ENCODE measurements at places on chromosomes 4 and X. TPM values are rescaled to one million over a fixed set of nuclear protein-coding genes. Genes with fewer than 3 reads are reported as not detected.

- H3K4me3 ChIP-seq: no peak overlapping the region
- H3K27me3 ChIP-seq: no peaks in the 10 kb centered on the region
- H3K4me1 ChIP-seq: peaks cover 3% of the 10 kb centered on the region
- DNase-seq: peak; percentile 57
- no peaks in the 10 kb centered on the region for H3K36me3 ChIP-seq
These were observed 34.7 kb upstream of the LHFPL1 start for GRCh38 chrX:112714357-112714918.

Gene DAPP1
- not detected for total RNA-seq

Gene CACNA1F
- not detected for total RNA-seq

Gene SUPT20HL1
- not detected for total RNA-seq

DNA sequence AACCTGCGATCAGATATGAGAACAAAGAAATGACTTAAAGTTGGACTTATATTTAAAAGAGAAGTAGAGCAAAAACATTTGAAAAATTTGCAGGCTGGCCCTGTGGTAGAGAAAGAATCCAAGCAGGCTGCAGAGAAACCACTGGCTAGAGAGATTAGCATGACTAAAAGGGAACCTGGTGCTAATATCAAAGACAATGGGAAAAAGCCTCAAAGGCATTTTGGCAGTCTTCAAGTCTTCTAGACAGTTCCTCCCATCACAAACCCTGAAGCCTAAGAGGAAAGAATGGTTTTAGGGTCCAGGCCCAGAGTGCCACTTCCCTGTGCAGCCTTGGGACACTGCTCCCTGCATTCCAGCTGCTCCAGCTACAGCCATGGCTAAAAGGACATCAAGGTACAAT lies 33.4 kb downstream of the KCTD8 start:
- H3K4me1 ChIP-seq: no peaks in the 10 kb centered on the region
- no peak overlapping the region for H3K4me3 ChIP-seq
- H3K27me3 ChIP-seq: no peaks in the 10 kb centered on the region
- no peak overlapping the region for H3K27ac ChIP-seq
- no peaks in the 10 kb centered on the region for H3K36me3 ChIP-seq
- DNase-seq: no peak

DNA sequence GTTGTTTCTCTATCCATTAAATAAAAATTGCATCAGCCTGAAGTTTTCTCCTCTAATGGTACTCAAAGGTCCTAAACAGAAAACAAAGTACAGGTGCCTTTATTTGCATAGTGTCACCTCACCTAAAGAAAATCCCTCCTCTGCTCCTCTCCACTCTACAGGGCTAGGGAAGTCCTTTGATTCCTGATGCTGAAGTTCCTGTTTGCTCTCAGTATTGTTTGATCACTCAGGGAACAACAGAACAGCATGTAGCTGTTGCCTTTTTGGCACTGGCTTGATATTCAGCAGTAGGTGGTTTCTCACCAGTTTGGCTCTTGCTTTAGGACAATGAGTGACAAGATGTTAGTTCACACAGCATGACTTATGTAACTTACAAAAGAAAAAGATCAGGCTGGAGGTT lies 156.2 kb upstream of the SLC7A11 start:
- no peaks in the 10 kb centered on the region for H3K27me3 ChIP-seq
- no peak overlapping the region for H3K4me3 ChIP-seq
- no peaks in the 10 kb centered on the region for H3K36me3 ChIP-seq
- H3K27ac ChIP-seq: no peak overlapping the region
- DNase-seq: no peak

DNA sequence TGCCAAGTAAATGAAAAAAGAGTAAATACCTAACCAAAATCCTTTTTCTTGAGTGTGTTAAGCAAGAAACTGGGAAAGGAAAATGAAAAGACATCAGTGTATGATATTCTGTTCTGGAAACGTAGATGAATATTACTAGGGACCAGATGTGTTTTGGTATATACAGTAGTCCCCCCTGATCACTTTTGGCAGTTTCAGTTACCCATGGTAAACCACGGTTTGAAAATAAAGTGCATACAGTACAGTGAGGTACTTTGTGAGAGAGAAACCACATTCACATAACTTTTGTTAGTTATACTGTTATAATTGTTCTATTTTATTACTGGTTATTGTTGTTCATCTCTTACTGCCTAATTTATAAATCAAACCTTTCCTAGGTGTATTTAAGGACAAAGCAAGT lies 250.9 kb downstream of the TENM3 start:
- H3K4me3 ChIP-seq: no peak overlapping the region
- H3K4me1 ChIP-seq: peaks cover 7% of the 10 kb centered on the region
- DNase-seq: no peak
- no peak overlapping the region for H3K27ac ChIP-seq
- H3K27me3 ChIP-seq: no peaks in the 10 kb centered on the region

- no peaks in the 10 kb centered on the region for H3K27me3 ChIP-seq
- DNase-seq: peak; percentile 95
- no peak overlapping the region for H3K27ac ChIP-seq
- H3K4me1 ChIP-seq: peaks cover 7% of the 10 kb centered on the region
These were observed 27.4 kb downstream of the KLF3 start for GRCh38 chr4:38691251-38692008.

DNA sequence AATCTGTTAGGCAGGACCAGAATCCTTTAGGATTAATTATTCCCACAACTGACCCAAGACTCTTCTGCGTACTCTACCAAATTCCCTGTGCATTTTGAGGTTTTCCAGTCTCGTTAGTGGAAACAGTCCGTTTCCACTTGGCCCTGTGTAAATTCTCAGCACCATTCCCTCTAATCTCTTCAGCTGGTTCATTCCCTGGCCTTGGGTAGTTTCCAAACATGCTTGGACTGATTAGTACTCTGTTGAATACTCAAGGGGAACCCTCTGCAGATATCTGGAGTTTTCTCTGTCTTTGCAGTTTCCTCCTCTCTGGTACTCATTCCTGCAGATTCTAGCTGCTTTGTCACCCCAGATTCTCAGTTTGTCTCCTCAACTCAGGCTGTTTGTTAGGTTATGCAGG lies 80.4 kb downstream of the ZFX start:
- no peak overlapping the region for H3K4me3 ChIP-seq

Gene IL3RA
- total RNA-seq: not detected

Gene MAB21L2
- 11.7 TPM for total RNA-seq

DNA sequence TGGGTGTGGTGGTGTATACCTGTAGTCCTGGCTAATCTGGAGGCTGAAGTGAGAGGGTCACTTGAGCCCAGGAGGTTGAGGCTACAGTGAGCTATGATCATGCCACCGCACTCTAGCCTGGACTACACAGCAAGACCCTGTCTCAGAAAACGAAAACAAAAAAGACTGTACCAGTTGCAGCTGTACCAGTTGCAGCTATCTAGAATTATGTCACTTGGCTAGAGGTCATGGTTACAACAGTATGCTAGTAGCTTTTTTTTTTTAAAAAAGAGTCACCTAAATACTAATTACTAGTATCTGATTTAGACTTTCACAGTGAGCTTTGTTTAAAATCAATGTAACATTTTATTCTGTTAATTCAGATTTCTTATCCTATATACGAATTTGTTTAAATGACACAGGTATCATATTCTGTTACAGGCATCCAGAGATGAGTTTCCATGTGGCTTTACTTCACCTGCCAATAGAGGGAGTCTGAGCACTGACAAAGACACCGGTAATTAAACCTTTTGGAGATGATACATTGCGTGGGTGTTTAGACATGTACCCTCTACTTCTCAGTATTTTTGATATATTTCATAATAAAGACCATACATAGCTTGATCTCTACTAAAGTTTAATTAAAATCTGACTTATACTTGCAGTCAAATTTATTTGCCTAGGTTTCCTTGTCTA lies 100.2 kb upstream of the IL13RA1 start:
- H3K4me1 ChIP-seq: no peaks in the 10 kb centered on the region
- no peaks in the 10 kb centered on the region for H3K27me3 ChIP-seq
- no peak overlapping the region for H3K27ac ChIP-seq
- H3K4me3 ChIP-seq: no peak overlapping the region
- H3K36me3 ChIP-seq: peaks cover 2% of the 10 kb centered on the region

DNA sequence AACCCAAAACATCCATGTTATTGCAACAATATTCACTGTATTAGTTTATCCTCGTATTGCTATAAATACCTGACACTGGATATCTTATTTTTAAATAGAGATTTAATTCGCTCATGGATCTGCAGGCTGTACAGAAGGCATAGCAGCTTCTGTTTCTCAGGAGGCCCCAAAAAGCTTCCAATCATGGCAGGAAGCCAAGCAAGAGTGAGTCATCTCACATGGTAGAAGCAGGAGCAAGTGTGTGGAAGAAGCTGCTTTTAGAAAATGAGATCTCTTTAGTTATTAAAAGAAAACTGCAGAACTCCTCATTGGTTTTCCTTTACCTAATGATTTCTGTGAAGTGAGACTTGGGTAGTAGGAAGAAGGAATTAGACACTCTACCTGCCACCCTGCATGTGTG lies 16.4 kb downstream of the ZNF732 start:
- no peaks in the 10 kb centered on the region for H3K36me3 ChIP-seq
- DNase-seq: no peak
- H3K27ac ChIP-seq: no peak overlapping the region
- H3K4me1 ChIP-seq: no peaks in the 10 kb centered on the region
- H3K4me3 ChIP-seq: no peak overlapping the region
